ENCODE measurements at places on chromosomes 3 and 15.

DNA sequence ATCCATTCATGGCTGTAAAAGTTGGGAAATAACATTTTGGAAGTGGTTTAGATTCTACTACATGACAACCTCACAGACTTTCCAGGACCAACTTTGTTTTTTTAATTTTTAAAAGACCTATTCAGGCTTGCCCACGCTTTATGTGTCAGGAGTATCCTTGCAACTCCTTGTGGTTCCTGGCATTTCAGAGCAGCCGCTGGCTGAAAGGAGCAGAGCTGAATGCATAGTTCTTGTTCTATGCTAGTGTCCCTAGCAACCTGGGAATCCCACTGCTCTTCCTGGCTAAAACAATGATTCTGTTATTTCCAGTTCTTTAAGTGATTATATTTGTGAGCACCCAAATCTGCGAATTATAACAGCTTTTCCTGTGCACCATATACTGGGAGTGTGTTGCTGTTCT is 34.9 kb downstream of the CP start:
- ATAC-seq: peak; percentile 82

GRCh38 chr15:63948971-63949370 is 97.3 kb downstream of the DAPK2 start:
- ATAC-seq: no peak

- no peak for ATAC-seq
Observed at GRCh38 chr15:77564341-77564740, 68.4 kb downstream of the LINGO1 start.

GRCh38 chr15:32941823-32942222 is 224.0 kb downstream of the GREM1 start:
- ATAC-seq: no peak

GRCh38 chr3:42184651-42185443 is 81.1 kb downstream of the CCK start:
- ATAC-seq: peak; percentile 94

GRCh38 chr15:40941528-40942336 is 11.5 kb upstream of the CHAC1 start:
- ATAC-seq: peak; percentile 85

GRCh38 chr15:55766676-55767075 is 23.7 kb upstream of the PRTG start:
- ATAC-seq: no peak

DNA sequence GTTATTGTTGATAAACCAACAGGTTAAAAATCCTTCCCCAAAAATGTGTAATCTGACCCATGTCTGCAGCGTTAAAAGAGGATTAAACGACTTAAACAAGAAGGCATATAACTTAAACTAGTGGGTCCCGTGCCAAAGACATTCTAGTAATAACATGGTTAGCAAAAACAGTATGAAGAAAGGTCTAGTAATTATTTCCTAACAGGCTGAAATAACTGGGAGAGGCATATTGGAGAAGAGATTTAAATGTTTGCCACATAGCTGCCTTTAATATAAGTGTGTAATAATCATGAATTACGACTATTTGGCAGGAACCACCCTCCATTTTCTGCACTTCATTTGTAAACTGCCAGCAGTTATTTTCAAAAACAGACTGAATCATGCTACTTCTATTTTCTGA is 67.7 kb upstream of the CSPG5 start:
- peak; percentile 65 for ATAC-seq

- peak; percentile 5 for ATAC-seq
Observed at GRCh38 chr3:184338511-184338945, 1.1 kb downstream of the FAM131A start.

DNA sequence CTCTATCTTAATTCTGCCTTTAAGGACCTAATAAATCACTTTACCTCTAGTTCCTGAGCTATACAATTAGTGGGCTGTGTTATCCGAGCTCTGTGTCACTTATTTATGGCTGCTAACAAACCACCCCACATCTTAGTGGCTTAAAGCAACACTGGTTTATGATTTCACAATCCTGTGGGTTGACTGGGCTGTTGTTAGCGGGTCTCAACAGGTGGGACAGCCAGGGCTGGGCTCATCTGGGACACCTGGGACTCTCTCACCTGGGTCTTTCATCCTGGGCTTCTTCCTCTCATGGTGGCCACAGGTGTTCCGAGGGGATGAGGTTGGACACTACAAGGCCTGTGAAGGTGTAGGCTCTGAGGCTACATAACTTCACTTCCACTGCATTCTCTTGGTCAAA is 35.8 kb upstream of the CHST2 start:
- no peak for ATAC-seq

GRCh38 chr3:37444696-37445095 is 270.3 kb upstream of the LRRFIP2 start:
- ATAC-seq: no peak

DNA sequence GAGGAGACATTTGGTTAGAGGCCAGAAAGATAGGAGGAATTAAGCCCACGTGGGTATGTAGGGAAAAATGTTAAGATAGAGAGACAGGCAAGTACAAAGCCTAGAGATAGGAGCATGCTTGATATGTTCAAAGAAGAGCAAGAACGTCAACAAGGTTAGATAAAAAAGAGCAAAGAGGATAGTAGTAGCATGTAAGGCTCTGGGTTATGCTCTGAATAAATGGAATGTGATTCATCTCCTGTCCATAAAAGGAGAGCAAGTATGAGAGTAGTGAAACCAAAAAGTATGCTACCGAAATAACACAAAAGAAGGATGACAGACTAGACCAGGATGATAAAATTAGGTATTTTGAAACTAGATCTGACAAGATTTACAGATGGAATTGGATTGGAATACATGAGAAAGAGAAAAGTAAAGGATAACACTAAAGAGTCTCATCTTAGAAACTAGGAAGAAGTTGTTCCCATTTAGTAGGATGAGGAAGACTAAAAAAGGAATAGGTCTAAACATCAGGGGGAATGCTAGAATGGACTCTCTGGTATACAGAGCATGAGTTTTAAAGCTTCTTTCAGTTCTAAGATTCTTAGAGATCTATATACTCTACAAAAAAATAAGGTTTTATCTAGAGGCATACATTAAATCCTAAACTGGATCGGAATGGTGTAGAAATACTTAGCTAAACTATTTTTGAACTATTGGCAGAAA is 59.1 kb downstream of the TRPM7 start:
- no peak for ATAC-seq

GRCh38 chr15:29400701-29401100 is 131.1 kb upstream of the NSMCE3 start:
- ATAC-seq: peak; percentile 25

DNA sequence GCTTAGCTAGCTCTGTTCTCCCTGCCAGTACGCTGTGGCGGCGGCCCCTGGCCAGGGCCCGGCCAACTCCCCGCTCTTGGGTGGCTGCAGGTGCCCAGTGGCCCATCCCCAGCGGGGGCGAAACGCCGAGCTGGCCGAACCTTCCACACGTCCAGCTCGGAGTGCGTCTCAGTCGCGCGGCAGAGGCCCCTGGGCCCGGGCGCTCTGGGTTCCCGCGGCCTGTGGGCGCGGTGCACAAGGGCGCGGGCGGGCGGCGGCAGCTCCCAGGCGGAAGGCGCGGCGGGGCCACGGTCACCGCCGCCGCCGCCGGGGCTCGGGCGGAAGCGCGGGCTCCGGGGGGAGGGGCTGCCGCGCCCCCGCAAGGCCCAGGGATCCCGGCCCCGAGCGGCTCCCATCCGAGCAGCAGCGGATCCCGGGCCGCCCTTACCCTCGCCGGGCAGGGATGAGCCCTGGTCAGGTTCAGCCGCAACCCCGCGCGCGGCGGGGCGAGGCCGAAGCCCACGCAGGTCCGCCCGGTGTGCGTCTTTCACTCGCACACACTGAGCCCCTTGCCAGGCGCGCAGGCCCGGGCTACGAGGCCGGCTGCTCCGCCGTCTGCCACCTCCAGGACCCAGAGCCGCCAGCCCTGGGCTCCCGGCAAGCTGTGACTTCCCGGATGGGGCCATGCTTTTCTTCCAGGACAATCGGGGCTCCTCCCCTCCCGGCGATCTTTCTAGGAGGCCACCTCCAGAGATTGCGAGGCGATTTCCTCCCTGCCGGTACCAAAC is 54.2 kb downstream of the CCDC54 start:
- peak; percentile 69 for ATAC-seq

- no peak for ATAC-seq
Observed at GRCh38 chr3:182384221-182384620, 409.1 kb upstream of the ATP11B start.

DNA sequence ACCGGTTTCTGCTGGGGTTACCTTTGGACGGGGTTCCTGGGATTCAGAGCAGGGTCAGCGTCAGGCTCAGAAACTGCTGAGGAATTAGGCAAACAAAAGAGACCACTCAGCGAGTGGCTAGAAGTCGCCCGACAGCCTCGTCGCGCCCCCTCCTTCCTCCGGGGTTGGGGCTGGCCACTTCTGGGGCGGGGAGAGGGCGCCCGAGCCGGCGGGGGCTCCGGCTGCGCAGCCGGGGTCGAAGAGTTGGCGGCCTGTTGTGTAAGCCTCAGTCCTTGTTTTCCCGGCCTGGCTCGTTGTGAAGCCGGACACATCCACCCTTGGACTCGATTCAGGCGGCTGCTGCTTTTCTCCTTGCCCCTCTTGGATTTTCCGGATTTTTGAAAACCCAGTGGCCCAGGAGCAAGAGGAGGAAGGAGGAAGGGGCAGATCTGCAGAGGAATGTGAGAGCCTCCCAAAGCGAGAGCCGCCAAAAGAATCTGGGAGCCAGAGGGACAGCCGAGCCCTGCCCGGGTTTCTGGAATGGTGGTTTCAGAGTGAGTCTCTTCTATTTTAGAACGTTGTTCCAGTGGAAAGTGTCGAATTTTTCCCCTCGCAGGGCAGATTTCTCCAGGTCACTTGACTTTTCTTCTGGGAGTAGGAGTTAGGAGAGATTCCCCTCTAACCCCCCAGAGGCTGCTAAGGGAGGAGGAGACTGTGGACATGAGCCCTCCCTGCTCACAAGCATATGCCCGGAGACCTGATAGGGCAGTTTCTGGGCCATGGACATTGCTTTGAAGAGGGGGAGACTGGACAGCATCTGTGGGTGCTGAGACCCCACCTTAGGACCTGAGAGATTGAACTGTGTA is 666 bp downstream of the SNX33 start:
- peak; percentile 46 for ATAC-seq

- ATAC-seq: no peak
Observed at GRCh38 chr3:149415484-149415883, 38.0 kb upstream of the TM4SF1 start.

GRCh38 chr3:124886168-124887056 is 753 bp downstream of the ITGB5 start:
- ATAC-seq: peak; percentile 64

DNA sequence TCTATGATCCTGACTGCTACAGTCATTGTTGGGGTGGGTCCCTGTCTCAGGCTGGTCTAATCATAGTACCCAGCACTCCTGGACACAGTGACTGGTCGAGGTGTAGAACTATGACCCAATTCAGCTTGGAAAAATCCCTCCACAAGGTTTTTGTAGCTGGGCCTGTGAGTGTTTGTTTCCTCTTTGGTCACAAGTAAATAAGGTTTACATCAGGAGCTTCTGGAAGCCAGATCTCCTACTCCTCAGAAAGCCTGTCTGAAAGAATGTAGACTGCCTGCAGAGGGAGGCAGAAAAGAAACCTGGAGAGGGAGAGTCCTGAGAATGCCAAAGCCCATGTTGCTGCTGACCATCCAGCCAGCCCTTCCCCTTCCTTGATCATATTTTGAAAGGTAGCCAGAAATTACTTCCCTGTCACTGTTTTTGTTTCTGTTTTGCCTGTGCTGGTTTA is 123.2 kb downstream of the RAP2B start:
- ATAC-seq: no peak

GRCh38 chr15:38069511-38070011 is 135.1 kb downstream of the TMCO5A start:
- peak; percentile 70 for ATAC-seq

- no peak for ATAC-seq
Observed at GRCh38 chr3:55246033-55246432, 241.1 kb downstream of the WNT5A start.

GRCh38 chr15:55334371-55334770 is 15.3 kb downstream of the PIGB start:
- ATAC-seq: no peak
